ENCODE measurements at places on chromosomes 13 and 19.

DNA sequence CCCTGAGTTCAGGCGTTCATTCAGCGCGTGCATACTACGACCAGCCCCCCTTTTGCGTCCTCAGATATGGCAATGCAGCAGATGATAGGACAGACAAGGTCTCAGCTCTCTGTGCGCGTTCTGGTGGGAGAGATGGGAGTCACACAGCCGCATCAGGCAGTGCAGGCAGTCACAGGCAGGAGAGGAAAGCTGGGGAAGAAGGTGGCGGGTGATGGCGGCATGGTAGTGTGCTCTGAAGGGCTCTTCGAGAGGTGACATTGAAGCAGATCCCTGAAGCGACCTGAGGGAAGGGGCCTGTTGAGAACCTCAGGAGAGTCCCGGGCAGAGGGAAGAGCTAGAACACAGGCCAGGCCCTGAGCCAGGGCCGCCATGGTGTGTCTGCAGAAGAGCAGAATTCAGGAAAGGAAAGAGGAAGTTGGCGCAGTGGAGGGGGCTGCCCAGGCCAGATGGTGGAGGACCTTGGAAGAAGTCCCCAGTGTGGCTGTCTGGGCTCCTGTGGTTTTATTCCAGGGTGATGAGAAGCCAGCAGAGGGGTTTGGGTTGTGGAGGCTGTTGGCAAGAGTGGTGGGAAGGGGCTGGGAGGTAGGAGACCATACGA, 3.5 kb downstream of the USF2 start:
- DNase-seq: no peak

DNA sequence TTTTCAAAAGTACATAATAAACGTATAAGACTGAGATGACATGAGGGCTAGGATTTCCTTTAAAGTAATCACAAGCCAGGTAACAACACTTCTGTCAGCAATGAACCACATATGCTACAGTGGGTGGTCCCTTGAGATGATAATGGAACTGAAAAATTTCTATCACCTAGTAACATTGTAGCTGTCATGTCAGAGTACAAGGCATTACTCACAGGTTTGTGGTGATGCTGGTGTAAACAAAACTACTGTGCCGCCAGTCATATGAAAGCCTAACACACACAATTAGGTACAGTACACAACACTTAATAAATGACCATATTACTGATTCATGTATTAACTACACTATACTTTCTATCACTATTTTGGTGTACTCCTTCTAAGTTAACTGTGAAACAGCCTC, 36.8 kb downstream of the MIPEP start:
- no peak for DNase-seq

DNA sequence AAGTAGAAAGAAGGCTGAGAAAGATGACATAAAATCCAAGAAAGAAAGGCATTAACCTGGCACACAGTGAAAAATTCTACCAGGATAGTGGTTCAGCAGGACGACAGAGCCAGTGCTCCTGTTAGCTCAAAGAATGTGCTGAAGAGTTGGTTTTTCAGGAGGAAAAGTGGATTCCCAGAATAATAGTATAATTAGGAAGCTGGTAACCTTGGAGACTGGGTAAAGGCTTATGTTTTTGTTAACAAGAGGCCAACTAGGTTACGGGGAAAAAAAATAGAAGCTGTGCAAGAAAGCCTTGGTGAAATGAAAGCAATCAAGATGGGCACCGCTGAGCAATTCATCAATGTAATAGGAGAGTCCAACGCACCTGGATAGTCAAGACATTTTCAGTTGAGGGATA, 54.7 kb downstream of the SLC15A1 start:
- DNase-seq: no peak

DNA sequence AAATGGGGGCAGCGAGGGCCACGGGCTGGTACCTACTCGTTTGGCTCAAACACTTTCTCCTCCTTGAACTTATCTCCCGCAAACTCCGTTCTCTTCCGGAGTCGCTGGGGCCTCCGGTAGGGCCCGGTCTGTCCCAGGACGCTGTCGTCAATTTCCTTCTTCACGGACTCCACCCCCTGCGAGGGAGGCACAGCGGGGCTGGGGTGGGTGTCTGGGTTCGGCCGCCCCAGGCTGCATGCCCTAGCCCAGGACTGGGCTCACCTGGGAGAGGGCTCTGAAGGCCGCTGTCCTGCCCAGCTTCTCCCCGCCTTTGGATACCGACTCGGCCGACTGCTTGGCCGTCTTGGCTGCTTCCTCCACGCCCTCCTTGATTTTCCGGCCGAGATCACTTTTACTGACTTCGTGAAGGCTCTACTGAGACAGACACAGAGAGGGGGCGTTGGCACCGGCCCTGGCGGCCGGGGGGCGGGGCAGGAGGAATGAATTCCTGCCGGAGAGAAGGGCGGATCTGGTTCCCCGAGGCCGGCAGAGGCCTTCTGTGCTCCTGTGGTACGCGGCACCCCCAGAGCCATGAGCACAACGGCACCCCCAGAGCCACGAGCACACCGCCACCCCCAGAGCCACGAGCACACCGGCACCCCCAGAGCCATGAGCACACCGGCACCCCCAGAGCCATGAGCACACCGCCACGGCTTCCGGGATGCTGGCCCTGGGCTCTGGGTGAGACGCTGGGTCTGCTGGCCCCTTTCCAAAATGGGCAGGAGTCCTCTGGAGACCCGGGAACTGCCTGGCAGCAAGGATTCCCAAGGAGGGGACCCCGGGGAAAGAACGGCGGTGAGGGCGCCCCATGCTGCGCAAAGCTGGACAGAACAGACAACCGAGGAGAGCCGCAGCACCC, 8.1 kb upstream of the CTXN1 start:
- no peak for DNase-seq

DNA sequence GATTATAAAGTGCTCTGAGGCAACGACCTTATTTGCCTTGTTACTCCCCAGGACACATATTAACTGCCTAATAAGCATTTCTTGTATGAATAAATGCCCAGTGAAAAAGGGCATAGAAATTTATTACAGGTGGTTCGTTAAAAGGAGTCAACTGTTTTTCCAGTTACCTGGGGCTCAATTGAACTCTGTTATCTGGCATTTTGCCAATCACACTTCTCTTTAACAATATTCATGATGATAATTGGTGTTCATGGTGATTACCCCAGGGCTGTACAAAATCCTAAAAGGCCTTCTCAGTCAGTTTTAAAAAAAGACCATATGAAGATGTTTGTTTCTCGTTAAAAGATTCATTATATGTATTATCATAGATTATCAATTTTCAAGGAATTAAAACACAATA, 57.1 kb downstream of the KL start:
- DNase-seq: no peak

- no peak for DNase-seq
Observed at GRCh38 chr19:29805031-29805965, 6.5 kb upstream of the CCNE1 start.

DNA sequence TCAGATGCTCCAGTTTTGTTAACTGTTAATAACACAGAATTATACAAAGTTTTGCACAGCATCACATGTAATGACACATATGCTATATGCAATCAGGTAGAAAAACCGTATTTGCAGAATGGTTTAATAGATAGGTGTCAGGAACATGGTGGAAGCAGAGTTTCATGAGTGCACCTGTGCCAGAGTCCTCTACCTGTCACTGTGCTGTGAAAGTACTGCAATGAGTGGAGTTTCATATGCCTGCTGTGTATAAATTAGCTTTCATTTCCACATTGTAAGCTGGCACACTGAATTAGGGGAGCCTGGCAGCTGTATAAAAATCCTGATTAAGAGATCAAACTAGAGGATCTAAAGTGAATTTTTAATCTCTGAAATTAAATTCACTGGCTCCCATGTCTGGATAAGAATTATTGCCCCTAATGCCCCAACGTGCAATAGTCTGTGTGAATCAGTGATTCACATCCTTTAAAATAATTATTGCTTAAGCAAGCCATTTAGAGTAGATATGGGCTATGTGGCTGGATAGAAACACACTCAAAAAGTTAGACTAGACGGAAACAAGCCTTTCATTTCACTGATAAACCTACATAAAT, 8.5 kb upstream of the EEF1AKMT1 start:
- no peak for DNase-seq

GRCh38 chr19:57395710-57396109, 6.1 kb downstream of the ZNF548 start:
- DNase-seq: no peak

GRCh38 chr19:54709212-54709948, 14.9 kb upstream of the KIR3DL3 start:
- no peak for DNase-seq

- DNase-seq: no peak
Observed at GRCh38 chr19:34976611-34977010, 12.6 kb upstream of the ZNF792 start.

GRCh38 chr13:109204252-109204651, 574.8 kb downstream of the MYO16 start:
- DNase-seq: no peak

DNA sequence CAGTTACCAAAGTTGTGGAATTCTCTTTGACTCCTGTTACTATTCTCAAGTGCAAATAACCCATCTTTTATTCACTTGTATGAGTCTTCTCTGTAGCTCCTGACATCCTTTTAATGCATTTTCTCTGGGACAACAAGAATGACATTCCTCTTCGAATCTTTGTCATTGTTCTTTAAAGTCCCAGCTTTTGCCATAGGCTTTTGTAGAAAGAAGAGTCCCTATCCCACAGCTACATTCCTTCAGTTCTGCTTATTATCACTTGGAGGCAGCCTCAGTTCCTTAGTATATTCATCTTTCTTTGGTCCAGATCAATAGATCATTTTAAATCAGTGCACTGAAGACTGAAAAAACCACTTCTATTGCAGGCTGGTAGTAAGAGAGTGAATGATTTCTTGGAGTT, 560.2 kb downstream of the DACH1 start:
- DNase-seq: no peak

- DNase-seq: peak; percentile 82
Observed at GRCh38 chr19:52535771-52536447, 8.4 kb downstream of the ZNF808 start.

- no peak for DNase-seq
Observed at GRCh38 chr13:102299366-102299765, 102.5 kb downstream of the FGF14 start.

DNA sequence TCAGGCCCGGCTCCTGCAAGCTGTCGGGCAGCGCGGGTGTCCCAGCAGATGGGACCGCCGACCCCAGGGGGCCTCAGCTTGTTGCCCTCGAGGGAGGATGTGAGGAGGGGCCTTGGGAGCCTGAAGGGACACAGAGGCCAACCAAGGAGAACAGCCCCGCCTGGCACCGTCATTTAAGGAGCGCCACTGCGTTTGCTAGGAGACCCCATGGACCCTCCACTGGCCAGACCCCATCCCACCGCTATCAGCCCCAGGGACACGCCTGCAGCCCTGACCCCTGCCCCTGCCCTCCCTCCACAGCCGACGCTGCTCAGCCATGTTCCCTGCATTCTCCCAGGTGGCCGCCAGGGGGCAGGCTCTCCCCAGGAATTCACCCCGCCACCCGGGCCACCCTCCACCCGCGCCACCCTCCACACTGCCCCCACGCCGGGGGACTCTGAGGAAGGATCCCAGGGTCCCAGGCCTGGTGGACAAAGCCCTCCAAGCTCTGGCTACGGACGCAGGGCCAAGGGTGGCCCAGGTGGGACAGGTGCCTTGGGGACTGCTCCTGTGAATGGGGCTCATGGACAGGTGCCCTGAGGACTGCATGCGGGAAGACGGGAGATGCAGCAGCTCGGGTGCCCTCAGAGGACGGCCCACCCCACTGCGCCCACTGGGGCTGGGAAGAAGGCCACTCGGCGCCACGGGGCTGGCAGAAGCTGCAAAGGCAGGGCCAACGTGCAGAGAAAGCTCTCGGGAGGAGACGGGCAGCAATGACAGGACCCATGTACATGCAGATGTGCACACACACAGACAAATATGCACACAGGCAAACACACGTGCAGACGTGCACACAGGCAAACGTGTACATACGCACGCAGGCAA, 34.4 kb downstream of the PIP5K1C start:
- DNase-seq: peak; percentile 45

GRCh38 chr19:14363183-14364097, 17.8 kb upstream of the ADGRE5 start:
- DNase-seq: no peak

DNA sequence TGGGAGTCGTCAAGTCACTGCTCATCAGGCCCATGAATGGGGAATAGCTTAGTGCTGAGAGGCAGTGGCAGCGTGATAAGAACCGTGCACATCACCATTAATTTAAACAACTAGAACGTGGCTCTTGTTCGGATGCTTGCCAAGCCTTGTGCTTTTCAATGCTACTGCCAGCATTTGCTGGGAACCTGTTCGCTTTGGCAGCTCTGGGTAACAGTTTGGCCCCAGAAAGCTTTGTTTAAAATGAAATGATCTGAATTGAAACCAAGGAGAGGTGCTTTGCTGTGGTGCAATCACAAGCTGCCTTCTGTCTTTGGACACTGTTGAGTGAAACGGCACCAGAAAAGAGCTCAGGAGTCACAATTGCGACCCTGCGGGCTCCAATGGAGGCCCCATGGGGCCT, 53.5 kb upstream of the OLFM4 start:
- no peak for DNase-seq

DNA sequence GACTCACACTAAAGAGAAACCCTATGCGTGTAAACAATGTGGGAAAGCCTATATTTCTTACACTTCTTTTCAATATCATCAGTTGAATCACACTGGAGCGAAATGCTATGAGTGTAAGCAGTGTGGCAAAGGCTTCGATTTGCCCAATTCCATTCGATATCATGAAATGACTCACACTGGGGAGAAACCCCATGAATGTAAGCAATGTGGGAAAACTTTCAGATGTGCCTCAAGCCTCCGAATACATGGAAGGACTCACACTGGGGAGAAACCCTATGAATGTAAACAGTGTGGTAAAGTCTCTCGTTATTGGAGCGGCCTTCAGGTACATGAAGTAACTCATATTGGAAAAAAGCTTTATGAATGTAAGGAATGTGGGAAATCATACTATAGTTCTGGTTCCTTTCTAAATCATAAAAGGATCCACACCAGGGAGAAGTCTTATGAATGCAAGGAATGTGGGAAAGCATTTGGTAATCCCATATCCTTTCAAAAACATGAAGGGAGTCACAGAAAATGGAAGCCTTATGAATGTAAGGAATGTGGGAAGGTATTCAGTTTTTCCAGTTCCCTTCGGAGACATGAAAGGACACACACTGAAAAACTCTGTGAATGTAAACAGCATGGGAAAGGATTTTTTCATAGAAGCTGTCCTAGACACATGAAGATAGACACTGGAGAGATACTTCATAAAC, 28.1 kb downstream of the ZNF20 start:
- DNase-seq: no peak

All from stimulated activated CD8-positive, alpha-beta memory T cell treated with anti-CD3 and anti-CD28 coated beads, Interleukin-15, amount 100 ng/mL, for 4 hours (primary cell).